ENCODE measurements at places on chromosomes 6 and 20.
A peak's percentile ranks its signal among the peaks of the same experiment; 100 is the strongest.

- DNase-seq: no peak
These were observed 34.0 kb upstream of the MMS22L start for GRCh38 chr6:97316978-97317377.

DNA sequence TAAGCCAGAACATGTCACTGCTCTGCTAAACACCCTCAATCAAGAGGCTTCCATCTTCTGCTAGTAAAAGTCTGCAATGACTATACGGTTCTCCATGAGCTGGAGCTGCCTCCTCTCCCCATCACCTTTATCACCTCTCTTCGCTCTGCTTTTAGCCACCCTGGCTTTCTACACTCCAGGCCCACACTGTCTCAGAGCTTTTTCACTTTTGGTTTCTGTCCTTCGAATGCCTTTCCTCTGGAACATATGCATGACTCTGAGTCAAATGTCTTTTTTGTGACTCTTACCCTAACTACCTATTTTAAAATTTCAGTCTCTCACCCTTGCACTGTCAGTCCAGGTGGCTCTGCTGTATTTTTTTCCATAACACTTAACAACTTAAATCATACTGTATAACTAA, 525.4 kb upstream of the RNF217 start:
- DNase-seq: no peak

GRCh38 chr6:145241039-145241438, 494.3 kb downstream of the EPM2A start:
- no peak for DNase-seq

- no peak for DNase-seq
These were observed 193.7 kb downstream of the QKI start for GRCh38 chr6:163608204-163608644.

GRCh38 chr20:38308047-38308438, 4.1 kb downstream of the BPI start:
- DNase-seq: no peak

- peak; percentile 77 for DNase-seq
These were observed at the start of gene TRAM2 for GRCh38 chr6:52577022-52577777. Gene TRAM2 (minus strand): TSS chr6:52577060. CDS start chr6:52576915, 145 bp downstream.

GRCh38 chr6:26230351-26230750, 134.6 kb upstream of the BTN3A2 start:
- DNase-seq: no peak

- DNase-seq: no peak
These were observed 173.5 kb downstream of the DLL1 start for GRCh38 chr6:170117111-170117972.
